ENCODE measurements at places on chromosomes 7 and 10.

- DNase-seq, result no peak
Observed at GRCh38 chr7:141275350-141275749, 201.5 kb downstream of the TMEM178B start.

DNA sequence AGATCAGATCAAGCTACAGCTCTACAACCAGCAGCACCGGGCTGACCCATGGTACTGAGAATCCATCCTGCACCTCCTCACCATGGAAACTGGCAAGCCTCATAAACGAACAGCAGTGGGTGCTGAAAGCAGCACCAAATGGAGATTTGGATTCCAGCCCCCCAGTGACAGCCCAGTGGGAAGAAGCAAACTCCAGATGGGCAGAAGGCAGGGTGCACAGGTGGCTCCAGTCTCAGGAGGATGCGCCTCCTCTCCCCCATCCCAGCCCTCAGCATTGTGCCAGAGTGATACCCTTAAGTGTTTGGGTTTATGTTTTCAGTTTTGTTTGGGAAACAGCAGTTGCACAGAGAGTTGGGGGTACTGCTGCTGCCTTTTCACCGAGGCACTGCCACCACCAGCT lies 20.6 kb upstream of the SMO start:
- no peak for DNase-seq

DNA sequence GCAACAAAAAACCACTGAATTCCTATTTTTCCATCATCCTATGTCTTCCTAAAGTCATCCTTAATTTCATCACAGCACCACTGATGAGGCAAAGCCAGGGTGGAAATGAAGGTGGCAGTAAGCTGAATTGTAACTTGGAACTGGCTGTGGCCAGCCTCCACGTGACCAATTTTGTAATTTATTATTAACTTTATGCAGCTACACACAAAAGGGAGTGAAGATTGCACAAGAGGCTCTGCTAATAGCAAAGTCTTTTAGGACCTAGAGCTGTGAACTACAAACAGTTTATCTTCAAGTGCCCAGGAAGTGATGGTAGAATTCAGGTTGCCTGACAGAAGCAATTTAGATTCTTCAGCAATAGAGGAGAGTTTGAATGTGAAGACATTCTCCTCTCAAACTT lies 176.4 kb downstream of the CCDC71L start:
- DNase-seq, result no peak

GRCh38 chr10:99394256-99394655 lies 36.2 kb downstream of the GOT1 start:
- no peak for DNase-seq

DNA sequence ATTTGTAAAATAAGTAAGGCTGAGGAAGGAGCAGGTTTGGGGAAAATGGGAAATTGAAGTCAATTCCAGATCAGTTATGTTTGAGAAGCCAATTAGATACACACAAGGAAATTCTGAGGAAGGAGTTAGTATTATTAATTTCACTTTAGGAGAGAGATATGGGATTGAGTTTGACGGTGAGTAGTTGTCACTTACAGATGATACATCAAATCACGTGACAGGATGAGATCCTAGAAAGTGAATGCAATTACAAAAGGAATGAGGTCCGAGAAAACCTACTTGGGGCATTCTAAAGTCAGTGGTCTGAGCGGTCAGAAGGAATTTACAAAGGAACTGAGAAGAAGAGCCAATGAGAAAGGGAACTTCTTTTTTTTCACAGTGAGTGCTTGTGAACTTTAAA lies 364.3 kb upstream of the TMEM229A start:
- DNase-seq, result no peak

DNA sequence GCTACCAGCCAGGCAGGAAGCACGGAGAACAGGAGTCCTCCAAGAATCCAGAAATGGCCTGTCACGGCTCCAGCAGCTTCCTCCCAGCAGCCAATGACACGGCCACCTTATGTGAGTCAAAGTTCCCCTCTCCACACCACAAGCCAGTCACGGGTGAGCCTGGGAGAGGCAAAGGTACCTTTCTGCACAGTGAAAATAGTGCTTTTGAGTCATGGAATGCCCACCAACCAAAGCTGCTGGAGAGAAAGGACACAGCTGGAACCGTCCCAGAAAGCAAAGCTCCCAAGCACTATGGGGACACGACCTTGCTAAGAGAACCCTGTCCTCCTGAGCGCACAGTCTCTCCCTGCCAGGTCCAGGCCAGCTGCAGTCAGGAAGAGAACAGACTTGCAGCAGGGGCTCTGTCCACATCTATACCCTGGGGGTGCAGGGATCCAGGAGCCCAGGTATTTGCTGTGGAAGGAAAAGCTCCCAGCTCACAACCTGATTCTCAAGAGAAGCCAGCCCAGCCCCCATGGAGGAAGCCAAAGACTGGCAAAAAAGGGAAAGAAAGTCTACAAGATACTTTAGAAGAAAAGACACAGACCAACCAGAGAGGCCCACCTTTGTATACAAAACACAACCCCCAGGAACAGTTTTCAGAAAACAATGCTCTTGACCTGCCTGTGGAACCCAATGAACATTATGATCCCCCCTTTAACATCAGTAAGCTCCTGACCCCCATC lies 24.4 kb downstream of the C10orf71 start:
- no peak for DNase-seq

DNA sequence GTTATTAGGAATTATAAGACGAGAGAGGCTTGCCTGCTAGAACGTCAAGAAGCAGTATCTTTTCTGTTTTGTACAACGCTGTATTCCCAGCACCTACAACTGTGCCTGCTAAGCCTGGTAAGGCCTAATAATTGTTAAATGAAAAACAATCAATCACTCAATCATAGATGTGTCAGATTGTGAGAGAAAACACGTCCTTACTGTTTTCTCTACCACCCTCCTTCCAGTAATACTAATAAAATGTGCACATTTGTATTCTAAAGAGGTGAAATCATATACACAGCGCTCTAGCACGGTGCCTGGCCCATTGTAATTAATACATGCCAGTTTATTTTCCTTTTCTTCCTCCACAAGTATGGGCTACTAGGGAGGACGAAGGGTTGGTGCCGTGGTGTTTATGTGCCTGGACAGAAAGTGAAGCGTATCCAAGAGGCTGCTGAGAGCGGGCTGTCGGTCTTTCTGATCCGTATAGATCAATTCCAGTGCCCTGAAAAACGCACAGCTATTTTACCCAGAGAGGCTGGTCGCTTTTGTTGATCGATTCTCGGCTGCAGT lies 1.5 kb upstream of the AUTS2 start:
- DNase-seq, result no peak

DNA sequence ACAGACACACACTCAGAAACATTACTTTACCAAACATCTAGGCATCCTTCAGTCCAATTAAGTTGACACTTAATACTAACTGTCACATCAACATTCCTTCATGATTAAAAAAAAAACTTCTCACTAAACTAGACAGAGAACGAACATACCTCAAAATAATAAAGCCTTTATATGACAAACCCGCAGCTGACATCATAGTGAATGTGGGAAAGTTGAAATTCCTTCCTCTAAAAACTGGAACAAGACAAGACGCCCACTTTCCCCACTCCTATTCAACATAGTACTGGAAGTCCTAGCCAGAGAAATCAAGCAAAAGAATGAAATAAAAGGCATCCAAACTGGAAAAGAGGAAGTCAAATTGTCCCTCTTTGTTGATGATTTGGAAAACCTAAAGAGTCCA lies 96.9 kb upstream of the PPP1R9A start:
- no peak for DNase-seq

Data from activated CD4-positive, alpha-beta T cell treated with anti-CD3 and anti-CD28 coated beads, Interleukin-2, amount 50 U/mL, for 48 hours (primary cell).